ENCODE measurements at places on chromosomes 12 and 14.

- no peak for DNase-seq
Observed at GRCh38 chr12:2804393-2805142, 7.9 kb upstream of the ITFG2 start.

- DNase-seq: no peak
Observed at GRCh38 chr12:96085475-96085874, 50.1 kb upstream of the LTA4H start.

DNA sequence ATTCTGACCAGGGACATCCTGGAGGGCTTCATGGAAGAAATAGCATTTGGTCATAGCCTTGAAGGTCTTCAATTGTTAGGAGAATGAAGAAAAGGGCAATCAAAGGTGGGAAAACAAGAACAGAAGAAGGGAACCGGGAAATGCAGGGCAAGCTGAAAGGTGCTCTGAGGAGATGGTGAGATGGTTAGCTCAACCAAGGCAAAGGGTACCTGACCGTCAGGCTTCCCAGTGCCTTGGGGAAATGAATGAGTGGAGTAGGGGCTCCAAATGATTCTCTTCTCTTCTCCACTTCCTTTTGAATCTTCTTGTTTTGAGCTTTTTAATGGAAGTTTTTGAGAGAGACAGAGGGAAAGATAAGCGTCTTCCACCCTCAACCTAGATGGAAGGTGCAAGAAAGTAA is 155.6 kb upstream of the PWP1 start:
- DNase-seq: no peak

GRCh38 chr12:64526859-64527258 is 74.9 kb downstream of the TBK1 start:
- DNase-seq: no peak

All from NB4 (cell line).